ENCODE measurements at places on chromosomes 6 and 20. TPM values are rescaled to one million over a fixed set of nuclear protein-coding genes. Genes with fewer than 3 reads are reported as not detected.
A peak's percentile ranks its signal among the peaks of the same experiment; 100 is the strongest.

GRCh38 chr6:165602291-165602690 lies 60.8 kb downstream of the PDE10A start:
- DNase-seq, result no peak

The BPIFB3 gene
- total RNA-seq, result not detected

GRCh38 chr6:32129297-32130088 lies 595 bp downstream of the FKBPL start:
- no peak for DNase-seq

DNA sequence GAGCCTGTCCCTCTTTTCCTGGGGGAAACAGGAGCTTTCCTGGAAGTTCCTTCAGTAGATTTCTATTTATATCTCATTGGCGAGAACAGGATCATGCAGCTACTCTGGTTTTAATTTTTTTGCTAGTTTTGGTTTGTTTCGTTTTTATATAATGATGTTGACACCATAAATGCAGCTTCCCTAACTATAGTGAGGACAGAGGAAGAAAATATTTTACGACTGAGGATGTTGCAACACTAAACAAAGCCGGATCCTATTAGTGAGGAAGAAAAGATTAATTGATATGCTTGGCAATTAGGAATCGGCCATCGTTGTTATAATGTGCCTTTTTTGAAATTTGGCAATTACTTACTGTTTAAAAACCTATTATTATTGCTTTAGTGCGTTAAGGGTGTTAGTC lies 16.6 kb downstream of the KDM1B start:
- no peak for DNase-seq

- DNase-seq, result peak; percentile 49
Observed at GRCh38 chr6:131914967-131915751, 36.0 kb downstream of the CCN2 start.

GRCh38 chr6:149455031-149455732 lies 29.6 kb downstream of the ZC3H12D start:
- DNase-seq, result no peak

- DNase-seq, result no peak
Observed at GRCh38 chr20:61253640-61254511, 1.8 kb downstream of the CDH4 start.

The SAMD3 gene
- 3.1 TPM for total RNA-seq

- DNase-seq, result no peak
Observed at GRCh38 chr6:53869964-53870363, 75.2 kb downstream of the LRRC1 start.

GRCh38 chr6:5302995-5303622 lies 41.8 kb downstream of the FARS2 start:
- DNase-seq, result no peak

The GNMT gene
- total RNA-seq, result 2.7 TPM

The ADGB gene
- 16.5 TPM for total RNA-seq

DNA sequence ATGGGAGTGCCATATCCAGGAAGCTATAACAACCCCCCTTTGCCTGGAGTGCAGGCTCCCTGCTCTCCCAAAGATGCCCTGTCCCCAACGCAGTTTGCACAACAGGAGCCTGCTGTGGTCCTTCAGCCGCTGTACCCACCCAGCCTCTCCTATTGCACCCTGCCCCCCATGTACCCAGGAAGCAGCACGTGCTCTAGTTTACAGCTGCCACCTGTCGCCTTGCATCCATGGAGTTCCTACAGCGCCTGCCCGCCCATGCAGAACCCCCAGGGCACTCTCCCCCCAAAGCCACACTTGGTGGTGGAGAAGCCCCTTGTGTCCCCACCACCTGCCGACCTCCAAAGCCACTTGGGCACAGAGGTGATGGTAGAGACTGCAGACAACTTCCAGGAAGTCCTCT lies 56.7 kb upstream of the TMEM181 start:
- DNase-seq, result no peak

- no peak for DNase-seq
Observed at GRCh38 chr6:45447005-45447404, 69.3 kb upstream of the SUPT3H start.

The LGSN gene
- not detected for total RNA-seq

GRCh38 chr20:3081641-3082040 lies 2.9 kb downstream of the AVP start:
- no peak for DNase-seq

DNA sequence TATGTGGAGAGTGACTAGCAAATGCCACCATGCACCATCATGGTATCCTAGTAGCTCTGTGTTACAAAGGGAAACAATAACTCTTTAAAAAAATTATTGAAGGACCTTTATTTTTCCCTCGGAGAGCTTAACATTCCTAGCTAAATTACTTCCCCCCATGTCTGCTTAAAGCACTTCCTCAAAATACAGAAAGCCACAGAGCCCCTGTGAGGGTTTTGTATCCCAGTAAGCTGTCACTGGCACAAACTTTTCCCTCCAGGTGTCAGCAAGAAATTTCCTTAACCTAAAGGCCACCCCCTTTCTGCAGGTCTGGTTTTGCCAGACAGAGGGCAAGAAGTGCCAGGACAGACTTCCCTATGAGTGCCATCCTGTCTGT lies 340.0 kb upstream of the PRDM1 start:
- DNase-seq, result no peak

GRCh38 chr20:59451066-59451630 lies 150.7 kb downstream of the EDN3 start:
- no peak for DNase-seq

The CDH26 gene
- total RNA-seq, result 0.18 TPM

The COL19A1 gene
- total RNA-seq, result not detected

DNA sequence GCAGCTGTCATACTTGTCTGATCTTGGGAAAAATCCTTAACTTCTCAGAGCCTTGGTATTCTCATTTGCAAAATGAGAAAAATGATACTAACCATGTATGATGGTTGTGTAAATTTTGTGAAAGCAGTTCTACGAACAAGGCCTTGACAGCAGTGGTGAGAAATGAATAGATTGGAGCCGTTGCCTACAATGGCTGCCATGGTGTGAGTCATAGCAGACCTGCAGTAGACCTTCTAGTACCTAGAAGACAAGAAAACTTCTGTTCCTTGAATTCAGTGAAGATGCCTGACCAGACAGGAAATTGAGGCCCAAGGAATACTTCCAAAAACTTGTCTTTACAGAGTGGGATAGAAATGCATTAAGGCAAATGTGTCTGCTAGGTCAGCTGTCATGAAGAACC lies 338.9 kb downstream of the QKI start:
- no peak for DNase-seq

- no peak for DNase-seq
Observed at GRCh38 chr20:48681201-48681872, 146.5 kb downstream of the PREX1 start.

The HSPA1L gene
- 3.4 TPM for total RNA-seq

DNA sequence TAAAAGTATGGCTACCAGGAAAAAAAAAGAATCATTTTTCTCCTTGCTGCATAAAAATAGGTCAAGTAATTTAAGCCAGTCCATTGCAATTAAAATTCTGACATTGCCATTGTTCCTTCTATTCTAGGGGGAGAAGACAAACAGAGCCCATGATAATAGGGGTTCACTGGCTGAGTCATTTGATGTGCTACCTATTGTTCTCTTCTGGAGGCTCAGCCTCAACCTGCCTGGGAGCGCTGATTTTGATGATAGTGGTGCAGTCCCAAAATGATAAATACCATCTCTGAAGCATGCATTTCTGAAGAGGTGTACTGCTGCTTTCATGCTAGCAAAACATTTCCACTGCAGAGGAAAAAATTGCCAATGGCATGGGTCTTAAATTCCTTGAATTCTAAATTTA lies 5.8 kb downstream of the CITED2 start:
- DNase-seq, result no peak

- no peak for DNase-seq
Observed at GRCh38 chr6:153135681-153136080, 4.6 kb upstream of the RGS17 start.

DNA sequence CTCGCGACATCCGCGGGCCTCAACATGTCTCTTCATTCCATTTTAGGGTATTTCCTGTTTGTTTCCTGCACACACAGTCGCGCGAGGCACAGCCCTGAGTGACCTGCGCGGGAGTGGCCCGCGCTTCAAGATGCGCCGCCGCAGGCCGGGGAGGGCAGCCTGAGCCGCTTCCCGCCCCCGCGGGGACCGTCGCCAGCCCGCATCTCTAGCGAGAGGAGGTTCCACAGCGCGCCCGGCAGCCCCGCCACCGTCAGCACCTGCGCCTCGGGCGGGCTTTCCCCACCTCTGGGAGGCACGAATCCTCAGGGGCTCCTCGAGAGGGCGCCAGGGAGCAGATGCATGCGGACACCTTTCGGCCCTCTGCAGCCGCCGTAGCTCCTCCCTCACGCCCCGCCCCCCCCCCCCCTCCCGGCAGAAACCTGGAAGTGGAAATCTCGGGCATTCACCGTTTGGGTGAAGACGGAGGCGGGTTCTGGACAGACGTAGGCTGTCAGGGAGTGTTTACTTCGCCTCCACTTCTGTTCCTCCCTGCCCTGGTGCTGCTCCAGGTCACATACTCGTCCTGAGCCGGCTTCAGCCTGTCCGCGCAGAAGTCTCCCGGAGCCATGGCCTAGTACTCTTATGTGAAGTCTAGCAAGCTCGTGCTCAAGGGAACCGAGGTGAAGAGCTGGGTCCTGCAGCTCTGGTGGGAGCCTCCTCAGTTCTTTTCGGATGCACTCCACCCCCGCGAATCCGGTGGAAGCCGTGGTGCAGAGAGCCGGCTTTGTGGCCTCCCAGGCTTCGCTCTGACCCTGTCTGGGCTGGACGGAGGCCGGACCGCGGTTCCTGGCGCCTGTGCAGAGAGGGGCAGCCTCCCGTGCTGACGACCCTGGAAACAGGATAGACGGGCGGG lies 880.5 kb upstream of the DEFB115 start:
- peak; percentile 88 for DNase-seq

GRCh38 chr20:50838707-50839385 lies 44.0 kb downstream of the BCAS4 start:
- no peak for DNase-seq

The HLA-DRA gene
- total RNA-seq, result 59.9 TPM

The TREM1 gene
- total RNA-seq, result 1.6 TPM

DNA sequence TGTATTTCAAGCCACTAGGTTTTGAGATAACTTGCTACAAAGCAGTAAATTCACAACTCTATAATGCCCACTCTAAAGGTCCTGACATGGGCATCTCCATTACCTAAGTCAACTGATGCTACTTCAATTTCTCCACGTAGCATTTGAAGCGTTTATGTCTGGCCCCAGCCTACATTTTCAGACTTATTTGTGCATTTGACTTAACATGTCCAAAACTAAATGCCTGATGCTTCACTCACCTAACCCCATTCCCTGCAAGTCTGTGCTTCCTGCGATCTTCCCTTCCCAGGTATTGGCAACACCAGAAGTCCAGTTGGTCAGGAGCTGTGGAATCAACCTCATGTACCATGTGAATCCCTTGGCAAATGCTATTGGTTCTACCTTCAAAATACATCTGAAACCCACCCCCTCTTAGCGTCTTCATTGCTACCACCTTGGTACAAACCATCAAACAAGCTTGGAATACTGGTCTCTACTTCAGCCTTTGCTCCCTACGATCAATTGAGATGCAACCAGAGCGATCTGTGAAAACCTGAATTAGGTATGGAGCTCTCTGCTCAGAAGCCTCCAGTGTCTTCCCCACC lies 12.8 kb upstream of the ZNFX1 start:
- DNase-seq, result no peak

The PXMP4 gene
- 5.2 TPM for total RNA-seq

The CALHM6 gene
- 3.0 TPM for total RNA-seq

DNA sequence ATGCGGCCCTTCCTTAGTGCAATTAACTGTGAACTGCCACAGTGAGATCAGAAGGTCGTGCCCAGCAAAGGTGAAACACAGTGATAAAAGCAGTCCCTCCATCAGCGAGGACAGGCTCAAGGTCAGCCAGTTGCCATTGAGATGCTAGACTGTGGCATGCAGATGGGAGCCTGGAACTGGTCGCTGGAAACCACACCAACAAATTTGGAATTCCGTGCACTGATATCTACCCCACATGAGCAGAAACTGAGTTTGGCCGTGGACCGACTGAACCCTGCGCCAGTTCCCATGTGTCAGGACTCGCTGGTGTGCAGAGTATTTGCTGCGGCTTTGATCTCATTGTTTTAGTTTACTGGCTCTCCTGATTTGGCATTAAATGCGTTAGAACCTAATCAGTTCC lies 125.6 kb upstream of the QKI start:
- DNase-seq, result no peak

DNA sequence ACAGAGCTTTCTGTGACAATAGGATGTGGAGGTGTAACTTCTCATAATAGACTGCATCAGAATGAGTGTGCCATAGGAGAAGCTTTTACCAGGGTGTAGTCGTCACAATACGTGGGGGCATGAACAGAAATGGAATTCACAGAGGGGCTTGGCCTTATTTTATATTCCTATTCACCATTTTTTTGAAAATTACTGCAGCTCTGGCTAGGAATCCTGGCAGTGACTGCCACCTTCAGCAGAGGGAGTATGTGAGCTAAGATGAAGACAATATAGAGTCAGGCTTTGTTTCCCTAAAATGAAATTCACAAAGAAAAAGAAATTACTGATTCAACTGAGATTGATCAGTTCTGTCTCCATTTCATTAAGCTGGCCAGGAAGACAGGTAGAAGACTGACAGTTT lies 13.9 kb downstream of the TOMM6 start:
- no peak for DNase-seq

The TCF21 gene
- 39.3 TPM for total RNA-seq

DNA sequence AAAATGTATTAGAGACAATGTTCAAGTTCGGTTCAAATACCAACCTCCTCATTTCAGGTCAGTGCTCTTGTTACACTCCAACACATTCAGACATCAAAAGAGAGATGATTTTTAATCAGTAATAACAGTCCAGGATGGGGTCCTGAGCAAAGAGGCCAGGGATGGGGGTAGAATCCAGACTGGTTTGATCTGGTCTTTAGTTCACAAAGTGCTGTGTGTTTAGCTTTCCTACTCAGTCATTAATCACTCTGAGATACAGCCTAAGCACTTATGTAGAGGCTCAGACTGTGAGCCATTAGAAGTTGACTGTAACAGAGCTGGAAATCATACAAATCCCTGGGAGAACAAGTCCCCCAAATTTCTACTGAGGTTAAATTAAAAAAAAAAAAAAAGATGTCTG lies 241.6 kb downstream of the PTPRK start:
- DNase-seq, result no peak

DNA sequence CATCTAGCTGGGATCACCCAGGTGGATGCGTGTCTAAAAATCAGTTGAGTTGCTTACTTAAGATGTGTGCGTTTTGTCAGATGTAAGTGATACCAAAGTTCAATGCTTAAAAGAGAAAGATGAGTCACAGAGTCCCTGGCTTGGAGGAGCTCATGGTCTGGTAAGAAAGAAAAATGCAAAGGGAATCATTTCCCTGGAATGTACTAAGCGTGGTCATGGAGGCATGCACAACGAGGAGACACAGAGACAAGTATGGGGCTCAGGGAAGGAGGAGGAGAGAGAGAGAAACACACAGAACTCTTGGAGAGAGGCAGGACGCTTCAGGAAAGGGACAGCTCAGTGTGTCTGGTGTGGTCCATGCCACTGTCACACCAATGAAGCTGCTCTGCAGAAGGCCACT lies 186.9 kb upstream of the GMDS start:
- DNase-seq, result no peak
